ENCODE measurements at places on chromosomes 12 and 14.

DNA sequence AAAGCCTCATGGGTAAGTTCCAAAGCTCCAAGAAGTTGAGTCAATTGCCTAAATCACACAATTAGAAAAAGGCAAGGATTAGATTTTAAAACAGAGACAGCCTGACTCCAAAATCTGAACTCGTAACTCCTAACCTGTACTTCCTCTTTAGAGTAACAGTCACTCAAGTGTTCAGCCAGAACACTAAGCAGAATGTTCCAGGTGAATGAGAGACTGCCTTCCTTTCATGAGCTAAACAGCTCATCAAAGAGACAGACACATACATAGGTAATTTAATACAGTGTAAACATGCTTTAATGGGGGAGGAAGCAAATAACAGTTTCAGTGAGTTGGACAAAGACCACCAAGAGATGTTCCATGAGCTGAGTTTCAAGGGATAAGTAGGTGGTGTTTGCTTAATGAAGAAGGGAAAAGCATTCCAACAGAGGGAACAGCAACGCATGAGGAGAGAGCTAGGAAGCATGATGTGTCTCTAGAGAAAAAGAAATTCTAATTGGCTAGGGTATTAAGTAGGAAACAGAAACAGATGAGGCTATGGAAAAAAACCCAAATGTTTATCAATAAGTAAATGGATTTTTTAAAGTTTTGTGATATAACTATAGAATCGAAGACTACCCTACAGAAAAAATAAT, 403.9 kb downstream of the MED13L start:
- no peak for DNase-seq

DNA sequence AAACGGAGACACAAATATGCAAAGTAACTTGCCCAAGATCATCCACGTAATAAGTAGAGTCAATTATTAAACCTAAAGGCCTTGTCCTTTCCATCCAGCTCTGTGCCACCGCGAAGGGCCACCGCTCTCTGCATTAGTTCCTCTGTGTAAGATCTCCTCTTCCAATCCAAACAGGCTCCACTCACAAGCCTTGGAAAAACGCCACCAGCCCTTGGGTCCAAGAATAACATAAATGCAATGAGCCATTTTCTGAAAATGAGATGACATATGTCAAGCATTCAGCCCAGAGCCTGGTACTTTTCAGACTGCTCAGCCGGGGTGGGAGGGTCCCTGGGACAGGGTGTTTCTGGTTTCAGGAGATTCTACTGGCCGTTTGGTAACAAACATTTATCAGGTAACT, 30.0 kb downstream of the DGLUCY start:
- no peak for DNase-seq

- peak; percentile 31 for DNase-seq
Measured at GRCh38 chr14:61326847-61327246, 5.5 kb downstream of the PRKCH start.

DNA sequence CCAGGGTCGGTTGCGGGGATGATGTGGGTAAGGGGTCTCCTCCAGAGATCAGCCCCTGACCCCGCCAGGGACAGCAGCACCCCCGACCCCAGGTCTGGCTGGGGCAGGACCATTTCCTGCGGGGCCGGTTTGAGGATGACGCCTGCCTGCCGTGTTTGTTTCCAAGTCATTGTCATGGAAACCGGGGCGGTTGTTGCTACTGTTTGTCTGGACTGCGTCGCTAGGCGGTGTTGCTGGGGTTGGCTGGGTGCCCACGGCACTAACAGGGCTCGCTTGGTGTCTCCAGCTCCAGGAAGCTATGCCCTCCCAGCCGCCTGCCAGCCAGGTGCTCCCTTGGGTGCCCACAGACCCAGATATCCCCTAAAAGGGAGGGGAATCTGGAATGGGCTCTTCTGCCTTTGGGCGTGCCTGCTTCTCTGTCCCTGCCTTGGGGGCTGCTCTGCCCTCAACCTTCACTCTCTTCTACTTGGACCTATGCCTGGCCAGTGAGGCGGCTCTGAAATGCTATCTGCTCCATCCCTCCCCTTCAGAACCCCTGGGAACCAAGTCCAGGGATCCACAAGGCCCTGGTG, 4.7 kb upstream of the CRIP1 start:
- DNase-seq: peak; percentile 70

DNA sequence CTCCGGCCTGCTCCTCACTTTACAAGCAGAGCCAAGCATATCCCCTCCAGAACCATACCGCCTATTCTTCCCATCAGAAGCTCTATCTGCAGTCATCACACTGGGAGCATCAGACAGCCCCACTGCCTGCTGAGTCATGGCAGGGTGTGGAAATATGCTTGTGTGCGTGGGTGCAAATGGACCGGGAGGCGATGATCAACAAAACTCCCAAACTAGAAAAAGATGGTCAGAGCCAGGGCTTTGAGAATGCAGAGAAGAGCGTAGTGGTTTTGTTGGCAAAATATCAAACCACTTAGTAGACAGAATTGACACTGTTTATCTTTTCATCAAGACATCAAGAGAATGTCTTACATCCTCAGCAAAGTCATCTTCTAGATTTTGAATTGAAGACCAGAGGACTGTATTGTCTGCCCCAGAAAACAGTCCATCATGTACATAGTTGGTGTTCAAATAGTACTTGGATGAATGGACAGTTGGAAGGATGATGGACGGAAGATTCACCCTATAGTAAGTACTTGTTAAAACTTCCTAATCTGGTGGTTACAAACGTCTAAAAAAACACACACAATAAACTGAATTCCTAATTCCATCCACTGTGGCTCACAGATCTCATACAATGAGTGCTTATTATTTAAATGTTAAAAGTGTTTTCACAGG, 54.9 kb downstream of the VWF start:
- no peak for DNase-seq

GRCh38 chr12:72574138-72574537, 302.0 kb downstream of the TRHDE start:
- no peak for DNase-seq

DNA sequence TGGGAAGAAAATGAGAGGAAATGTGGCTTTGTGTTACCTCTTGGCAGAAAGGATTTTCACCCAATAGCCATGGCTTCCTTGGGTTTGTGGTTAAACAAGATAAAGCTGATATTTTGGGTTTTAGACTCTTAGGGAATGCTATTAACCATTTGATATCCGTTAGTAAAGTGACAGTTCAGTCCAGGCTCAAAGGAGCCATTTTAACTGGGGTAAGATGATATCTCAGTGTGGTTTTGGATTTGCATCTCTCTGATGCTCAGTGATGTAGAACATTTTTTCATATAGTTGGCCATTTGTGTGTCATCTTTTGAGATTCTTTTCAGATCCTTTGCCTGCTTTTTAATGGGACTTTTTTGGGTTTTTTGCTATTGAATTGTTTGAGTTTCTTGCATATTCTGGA, 30.1 kb downstream of the IFT43 start:
- DNase-seq: no peak

GRCh38 chr12:76921100-76921471, 42.3 kb upstream of the CSRP2 start:
- no peak for DNase-seq

GRCh38 chr14:53547593-53547992, 394.5 kb upstream of the DDHD1 start:
- DNase-seq: no peak

GRCh38 chr12:102052192-102053061, 9.4 kb downstream of the WASHC3 start:
- DNase-seq: no peak

DNA sequence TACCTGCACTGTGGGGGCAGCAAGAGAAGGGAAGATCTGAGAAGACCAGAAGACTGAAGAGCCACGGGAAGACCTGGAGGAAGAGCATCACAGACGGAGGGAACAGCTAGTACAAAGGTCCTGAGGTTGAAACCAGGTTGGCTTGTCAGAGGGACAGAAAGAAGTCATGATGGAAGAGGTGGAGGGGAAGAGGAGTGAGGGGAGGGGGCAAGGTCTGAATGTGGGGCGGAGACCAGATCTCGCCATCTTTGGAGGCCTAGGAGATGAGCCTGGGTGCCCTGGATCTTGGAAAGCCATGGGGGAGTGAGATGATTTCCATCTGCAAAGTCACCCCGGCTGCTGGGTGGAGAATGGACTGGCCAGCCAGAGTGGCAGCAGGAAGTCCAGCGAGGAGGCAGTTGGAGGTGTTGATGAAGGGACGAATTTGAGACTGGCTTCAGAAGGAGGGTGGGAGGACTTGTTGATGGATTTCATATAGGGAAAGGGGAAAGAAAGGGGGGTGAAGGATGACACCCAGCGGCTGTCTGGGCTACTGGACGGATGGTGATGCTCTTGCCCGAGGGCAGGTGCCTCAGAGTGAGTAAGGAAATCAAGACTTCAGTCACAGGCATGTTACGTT, 14.6 kb upstream of the UBC start:
- no peak for DNase-seq

GRCh38 chr12:108123402-108123801, 5.7 kb upstream of the WSCD2 start:
- DNase-seq: no peak

- DNase-seq: no peak
Measured at GRCh38 chr14:59305231-59305630, 116.8 kb downstream of the DAAM1 start.

DNA sequence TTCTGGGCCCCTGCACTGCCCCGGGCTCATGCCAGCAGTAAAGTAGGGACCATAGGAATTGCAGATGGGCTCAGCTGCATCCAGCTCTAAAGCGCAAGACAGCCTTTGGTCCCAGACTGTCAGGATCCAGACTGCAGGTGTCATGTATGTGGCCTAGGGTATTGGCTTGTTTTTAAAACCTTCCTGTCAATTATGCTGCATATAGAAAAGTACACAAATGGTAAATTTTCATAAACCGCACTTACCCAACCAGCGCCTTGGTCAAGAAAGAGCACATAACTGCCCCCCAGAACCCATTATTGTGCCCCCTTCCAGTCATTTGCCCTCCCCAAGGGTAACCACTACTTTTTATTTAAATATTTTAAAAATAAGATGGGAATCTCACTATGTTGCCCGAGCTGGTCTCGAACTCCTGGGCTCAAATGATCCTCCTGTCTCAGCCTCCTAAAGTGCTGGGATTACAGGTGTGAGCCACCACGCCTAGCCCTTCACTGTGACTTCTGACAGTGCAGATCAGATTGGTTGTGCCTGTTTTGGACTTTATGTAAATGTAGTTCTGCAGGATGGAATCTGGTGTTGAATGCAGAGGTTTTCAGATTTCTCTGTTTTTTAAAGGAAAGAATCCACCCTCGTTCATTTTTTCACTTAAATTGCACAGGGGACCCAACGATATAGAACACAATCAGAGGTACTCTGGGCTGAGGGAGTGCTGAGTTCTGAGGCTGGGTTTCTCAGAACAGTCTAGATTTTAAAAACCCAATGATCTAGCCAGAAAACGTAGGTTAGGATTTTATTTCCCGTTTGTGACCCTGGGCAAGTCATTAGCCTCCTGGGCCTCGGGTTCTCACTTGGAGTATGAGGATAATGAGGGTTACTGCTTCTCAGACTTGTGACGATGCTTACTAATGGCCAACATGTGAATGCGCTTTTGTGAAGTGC, 6.7 kb downstream of the NR4A1 start:
- DNase-seq: no peak

DNA sequence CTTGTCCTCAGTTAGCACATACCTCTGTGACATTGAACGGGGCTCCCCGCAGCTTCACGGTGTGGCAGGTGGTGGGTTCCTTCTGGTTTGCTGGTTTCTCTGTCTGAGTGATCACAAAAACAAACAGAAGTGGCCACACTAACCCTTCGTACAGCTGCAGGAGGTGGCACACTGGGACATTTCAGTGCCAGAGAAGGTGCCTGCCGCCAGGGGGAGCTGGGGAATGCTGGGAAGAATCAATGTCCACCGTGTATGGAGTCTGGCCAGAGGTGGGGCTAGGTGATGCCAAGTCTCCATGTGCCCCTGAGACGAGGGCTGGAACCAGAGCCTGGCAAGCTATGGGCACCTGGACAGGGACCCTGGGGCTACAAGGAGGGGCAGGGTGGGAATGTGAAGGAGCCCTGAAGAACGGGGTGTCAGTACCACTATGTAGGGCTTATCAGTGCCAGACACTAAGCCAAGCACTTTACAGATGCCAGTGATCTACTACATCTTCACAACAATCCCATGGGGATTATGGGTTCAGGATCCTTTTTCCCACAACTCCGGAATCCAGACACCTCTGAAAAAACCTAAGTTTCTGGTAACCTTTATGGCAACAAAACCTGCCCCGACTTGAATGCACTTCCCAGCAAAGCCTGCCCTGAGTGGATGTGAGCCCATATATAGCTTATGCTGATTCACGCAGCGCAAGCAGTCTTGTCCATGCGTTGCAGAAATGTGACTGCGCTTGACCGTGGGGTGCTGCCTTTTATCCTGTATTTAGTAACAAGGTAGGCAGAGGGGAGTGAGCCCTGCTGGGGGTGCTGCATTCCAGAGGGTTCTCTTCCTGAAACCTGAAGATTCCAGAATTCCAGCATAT, 10.8 kb downstream of the RBM19 start:
- DNase-seq: peak; percentile 29

DNA sequence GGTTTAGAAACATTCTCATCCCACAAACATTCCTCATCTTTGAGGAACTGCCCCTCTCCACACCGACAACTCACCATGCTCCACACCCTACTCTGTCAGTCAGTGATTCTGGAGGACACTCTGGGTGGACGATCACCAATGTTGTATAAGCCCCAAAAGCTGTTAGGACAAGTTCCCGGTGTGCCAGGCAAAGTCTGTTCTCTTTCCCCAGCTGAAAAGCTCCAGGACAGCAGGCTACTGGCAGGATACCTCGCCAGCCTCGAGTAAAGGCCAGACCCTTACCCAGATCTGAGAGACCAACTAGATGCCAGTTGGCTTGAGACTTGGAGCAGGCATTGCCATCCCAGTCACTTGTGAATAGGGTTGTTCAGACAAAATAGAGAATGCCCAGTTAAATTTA, 12.0 kb downstream of the KRT5 start:
- DNase-seq: no peak

DNA sequence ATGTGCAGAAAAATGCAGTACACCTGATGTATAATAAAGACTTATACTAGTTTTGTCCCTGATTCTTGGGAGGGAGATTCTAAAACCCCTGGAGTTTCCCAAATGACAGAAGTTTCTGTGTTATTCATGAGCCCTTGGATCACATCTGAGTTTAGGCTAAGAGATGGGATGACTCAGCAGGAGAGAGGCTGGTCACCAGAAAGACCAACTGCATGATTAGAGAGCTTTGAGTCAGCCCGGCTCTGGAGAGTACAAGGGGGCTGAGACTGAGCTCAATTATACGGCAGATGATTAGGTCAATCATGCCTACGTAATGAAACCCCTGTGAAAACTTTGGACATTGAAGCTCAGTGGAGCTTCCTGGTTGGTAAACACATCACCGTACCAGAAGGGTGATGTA, 174.2 kb downstream of the SSPN start:
- no peak for DNase-seq

- no peak for DNase-seq
Measured at GRCh38 chr14:81412779-81413178, 12.7 kb upstream of the STON2 start.

DNA sequence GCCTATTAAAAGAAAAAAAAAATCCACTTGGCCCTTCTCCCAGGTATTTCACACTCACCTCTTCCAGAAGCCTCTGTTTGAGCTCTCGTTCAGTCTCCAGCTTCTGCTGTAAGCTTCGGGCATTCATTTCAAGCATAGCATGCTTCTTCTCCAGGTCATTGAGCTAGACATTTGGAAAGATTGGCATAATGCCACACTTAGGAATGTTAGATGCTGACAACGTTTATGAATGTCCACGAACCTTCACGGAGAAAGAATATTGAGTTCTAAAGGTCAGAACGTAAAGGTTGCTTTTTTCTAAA, 60.5 kb downstream of the PRKAB1 start:
- no peak for DNase-seq
